ENCODE measurements at places on chromosomes 7 and 10.

- no peak for DNase-seq
These were observed 121.4 kb upstream of the RET start for GRCh38 chr10:42955493-42955889.

- DNase-seq, result no peak
These were observed 502.2 kb upstream of the PHF14 start for GRCh38 chr7:10471280-10472058.

DNA sequence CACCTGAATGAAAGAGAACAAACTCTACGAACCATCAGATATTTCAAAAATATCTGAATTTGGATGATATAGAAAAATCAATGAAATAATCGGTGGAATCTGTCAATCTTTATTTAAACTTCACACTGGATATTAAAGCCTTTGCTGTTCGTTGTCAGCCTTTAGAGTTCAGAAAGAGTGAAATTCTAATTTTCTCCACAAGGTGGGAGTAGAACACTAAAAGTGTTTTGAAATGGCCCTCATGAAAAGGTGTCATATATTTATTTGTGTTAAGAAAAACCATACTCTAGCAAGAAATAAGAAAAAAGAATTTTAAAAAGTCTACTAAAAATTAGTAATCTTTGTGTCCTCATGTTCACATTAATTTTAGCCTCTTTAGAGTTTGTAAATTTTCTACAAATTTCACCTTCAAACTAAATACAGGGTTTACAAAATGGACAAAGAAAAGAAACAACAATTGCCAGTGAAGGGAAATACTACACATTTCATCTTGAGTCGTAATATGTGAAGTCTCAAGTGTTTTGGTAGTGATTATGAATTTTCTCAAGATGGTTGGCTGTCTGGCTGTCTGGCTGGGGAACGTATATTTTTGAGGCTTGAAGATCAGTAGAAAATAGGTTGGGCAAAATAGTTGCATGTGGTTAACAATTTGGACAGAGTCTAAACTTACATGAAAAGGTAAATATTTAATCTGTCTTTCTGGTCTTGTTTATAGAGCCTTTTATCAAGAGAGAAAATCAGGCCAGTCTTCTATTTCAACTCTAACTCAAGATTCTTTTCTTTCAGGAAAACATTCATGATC is 43.7 kb downstream of the DNAJB9 start:
- no peak for DNase-seq

- no peak for DNase-seq
These were observed 53.6 kb downstream of the ATXN7L1 start for GRCh38 chr7:105822806-105823205.

GRCh38 chr7:34361663-34362250 is 296.3 kb upstream of the NPSR1 start:
- DNase-seq, result no peak

GRCh38 chr10:58970160-58970915 is 206.1 kb upstream of the PHYHIPL start:
- DNase-seq, result no peak

- DNase-seq, result no peak
These were observed 17.2 kb upstream of the MYH16 start for GRCh38 chr7:99255463-99255862.

- DNase-seq, result no peak
These were observed 31.8 kb upstream of the SHH start for GRCh38 chr7:155844019-155844453.

GRCh38 chr10:8404721-8405120 is 350.2 kb downstream of the GATA3 start:
- DNase-seq, result no peak

DNA sequence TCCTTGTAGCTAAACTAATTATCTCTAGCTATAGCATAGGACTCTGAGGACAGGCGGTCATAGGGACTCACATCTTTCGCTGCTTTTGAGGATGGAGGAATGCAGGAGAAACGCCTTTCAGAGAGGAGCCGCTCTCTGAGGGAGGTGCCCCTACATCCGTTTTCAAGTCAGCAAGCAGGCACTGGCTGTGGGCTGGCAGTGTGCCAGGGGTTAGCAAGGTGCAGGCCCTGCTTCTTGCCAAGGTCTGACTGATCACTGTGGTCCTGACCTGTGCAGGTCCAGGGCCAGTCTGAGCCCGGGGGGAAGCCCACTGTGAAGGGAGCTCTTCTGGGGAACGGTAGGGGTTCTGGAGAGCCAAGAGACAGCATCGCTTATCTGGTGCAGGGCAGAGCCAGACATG is 89.4 kb downstream of the SH3PXD2A start:
- DNase-seq, result no peak

DNA sequence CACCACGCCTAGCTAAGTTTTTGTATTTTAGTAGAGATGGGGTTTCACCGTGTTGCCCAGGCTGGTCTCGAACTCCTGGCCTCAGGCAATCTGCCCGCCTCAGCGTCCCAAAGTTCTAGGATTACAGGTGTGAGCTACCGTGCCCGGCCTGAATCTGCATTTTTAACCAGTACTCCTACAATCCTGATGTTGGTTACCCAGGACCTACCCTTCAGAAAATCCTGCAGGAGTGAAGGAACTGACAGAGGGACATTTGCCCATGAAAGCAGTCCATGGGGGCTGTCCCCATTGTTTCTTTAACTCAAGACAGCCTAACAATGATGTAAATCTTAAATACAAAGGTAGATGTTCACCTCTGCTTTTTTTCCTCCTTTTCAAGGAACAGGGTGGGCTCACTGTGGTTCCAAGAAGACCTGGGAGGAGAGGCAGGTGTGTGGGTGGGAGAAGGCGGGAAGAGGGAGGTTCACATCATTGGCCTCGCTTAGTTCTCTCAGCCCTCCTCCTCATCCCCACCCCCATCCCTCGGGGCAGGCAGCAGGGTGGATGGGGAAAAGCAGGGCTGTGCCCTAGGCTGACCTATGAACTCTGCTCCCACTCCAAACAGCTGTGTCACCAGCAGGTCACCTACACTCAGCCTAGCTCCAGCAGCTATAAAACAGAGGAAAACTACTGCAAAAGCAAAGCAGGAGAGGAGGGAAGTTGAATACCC is 13.5 kb downstream of the LRRC20 start:
- DNase-seq, result no peak

DNA sequence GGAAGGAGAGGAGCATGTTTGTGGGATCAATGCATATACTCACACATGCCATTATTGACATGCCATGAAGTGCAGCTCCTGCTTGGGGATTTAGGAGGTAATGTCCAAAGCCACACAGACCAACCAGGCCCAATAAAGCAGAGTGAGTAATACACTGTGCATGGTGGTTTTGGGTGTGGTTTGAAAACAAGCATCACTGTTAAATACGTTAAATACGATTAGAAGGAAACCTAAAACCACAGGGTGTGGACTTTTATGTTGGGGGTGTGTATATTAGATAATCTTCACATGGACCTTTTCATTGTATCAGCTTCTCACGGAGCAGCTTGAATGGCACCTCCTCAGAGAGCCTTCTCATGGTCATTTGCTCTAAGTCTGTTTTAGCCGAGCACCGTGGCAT is 10.4 kb upstream of the EIF3A start:
- no peak for DNase-seq

DNA sequence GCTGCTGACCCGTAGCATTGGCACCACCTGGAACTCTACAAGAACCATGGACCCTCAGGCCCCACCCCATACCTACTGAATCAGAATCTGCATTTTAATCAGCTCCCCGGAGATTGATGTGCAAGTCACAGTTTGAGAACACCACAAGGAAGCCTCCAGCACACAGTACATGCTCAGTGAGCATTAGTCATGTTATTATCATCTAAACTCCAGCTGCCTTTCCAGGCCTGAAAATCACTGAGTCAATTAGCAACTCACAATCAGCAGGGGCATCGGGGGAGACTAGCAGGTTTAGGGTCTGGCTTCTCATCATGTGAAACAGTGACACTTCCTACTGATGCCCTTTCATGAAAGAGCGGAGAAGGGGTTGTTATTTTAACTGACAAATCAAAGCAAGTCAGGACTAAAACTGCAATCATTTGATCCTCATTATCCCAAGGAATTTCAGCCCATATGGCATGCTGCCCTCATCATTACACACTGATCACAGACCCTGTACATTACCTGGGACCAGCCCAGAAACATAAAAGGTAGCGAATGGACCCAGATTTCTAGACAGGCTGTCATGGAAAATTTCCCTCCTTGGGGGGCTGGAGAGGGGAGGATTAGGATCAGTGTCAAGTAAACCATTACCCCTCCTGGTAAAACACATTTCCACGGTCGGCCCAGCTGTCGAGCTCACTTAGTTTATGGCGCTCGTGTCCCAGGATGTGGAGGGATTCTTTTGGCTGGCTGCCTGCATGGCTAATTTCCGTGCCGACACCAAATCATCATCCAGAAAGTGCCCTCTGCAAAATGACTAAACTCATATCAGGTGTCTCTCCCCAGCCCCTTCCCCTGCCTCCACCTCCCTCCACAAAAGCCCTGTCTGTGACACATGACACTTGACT is 122.8 kb downstream of the PRLHR start:
- DNase-seq, result no peak

GRCh38 chr7:70512144-70512543 is 619.8 kb upstream of the GALNT17 start:
- no peak for DNase-seq

- no peak for DNase-seq
These were observed 20.1 kb downstream of the UPP1 start for GRCh38 chr7:48108959-48109847.

DNA sequence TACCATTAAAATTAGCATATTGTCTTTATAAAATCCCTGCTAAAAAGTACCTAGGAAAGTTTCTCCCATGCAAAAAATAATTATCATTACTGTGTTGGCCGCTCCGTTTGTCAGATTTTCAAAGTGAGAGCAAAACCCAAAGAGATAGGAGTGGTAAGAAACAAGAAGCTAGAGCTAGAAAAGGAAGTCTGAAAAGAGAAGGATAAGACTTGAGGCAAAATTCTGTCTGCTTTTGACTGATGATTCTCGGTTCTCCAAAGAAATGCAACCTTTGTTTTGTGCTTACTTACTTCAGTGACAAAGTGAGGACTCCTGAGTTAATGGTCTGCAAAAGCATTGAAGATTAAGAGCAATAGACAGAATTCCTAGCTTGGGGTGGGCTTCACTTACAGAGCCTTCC is 33.3 kb upstream of the CAPZA2 start:
- DNase-seq, result no peak

DNA sequence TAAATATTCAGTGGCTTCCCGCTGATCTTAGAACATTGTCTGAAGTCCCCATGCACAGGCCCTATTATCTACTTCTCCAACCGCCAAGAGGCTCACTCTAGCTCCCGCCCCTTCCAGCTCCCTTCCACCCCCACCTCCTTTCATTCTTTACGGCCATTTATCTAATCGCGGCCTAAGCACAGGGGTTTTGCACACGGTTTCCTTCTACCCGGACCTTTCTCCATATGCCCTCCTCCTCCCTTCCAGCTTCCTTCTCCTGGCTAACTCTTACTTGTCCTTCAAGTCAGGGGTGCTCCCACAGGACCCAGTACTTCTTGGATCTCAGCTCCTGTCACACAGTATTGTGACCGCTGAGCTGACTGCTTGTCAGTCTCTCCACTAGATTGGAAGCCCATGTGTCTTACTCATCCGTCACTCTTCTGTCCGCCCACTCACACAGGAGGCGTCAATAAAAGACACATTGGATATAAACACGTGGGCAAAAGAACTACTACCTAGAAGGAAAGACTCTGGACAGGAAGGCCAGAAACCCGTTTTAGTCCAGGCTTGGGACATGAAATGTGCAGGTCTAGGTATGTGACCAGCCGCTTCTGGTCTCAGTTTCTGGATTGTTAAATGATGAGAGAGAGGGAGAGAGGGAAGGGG is 20.2 kb upstream of the HPS1 start:
- no peak for DNase-seq

- no peak for DNase-seq
These were observed 21.1 kb downstream of the CHUK start for GRCh38 chr10:100208276-100208675.

GRCh38 chr7:107644309-107644974 is 16.2 kb upstream of the SLC26A4 start:
- no peak for DNase-seq
